Osteocyte (in vitro differentiated cells): ENCODE measurements at places on chromosomes 16 and 17.

GRCh38 chr17:19943599-19943998 is 34.0 kb downstream of the AKAP10 start:
- DNase-seq: no peak
- peaks cover 47% of the 10 kb centered on the region for H3K36me3 ChIP-seq
- H3K4me3 ChIP-seq: no peak overlapping the region

DNA sequence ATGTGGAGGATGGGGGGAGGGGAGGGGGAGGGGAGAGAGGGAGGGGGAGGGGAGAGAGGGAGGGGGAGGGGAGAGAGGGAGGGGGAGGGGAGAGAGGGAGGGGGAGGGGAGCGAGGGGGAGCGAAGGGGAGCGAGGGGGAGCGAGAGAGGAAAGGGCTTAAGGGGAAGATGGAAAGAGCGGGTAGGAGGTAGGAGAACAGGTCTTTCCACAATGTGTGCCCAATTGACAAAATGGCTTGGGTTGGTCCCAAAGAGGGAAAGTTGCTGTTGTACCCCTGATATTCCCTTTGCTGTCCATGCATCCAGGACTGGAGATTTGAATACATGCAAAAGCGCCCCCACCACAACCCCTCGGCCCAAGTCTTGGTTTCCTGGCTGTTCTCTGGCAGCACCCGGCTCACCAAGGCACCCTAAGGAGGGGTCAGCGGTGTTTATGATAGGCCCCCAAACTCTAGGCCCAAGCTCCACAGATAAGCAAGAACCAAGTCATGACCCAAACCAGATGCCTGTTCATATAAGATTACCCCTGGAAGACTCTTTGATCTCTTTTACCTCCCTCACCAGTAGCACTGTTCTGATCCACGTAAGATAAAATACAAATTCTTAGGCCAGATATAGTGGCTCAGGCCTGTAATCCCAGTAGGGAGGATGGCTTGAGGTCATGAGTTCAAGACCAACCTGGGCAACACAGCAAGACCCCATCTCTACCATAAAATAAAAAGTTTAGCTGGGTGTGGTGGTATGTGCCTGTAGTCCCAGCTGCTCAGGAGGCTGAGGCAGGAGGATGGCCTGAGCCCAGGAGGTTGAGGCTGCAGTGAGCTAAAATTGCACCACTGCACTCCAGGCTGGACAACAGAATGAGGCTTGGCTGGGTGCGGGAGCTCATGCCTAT is 119.6 kb downstream of the ZFHX3 start:
- H3K27me3 ChIP-seq: no peaks in the 10 kb centered on the region
- no peak overlapping the region for H3K4me3 ChIP-seq
- peaks cover 69% of the 10 kb centered on the region for H3K4me1 ChIP-seq
- H3K27ac ChIP-seq: peak overlapping the region; percentile 18
- no peak for DNase-seq

GRCh38 chr16:57148481-57148880 is 37.4 kb downstream of the PSME3IP1 start:
- no peak for DNase-seq
- H3K4me1 ChIP-seq: peaks cover 27% of the 10 kb centered on the region
- no peak overlapping the region for H3K4me3 ChIP-seq
- peaks cover 18% of the 10 kb centered on the region for H3K36me3 ChIP-seq
- no peaks in the 10 kb centered on the region for H3K27me3 ChIP-seq

DNA sequence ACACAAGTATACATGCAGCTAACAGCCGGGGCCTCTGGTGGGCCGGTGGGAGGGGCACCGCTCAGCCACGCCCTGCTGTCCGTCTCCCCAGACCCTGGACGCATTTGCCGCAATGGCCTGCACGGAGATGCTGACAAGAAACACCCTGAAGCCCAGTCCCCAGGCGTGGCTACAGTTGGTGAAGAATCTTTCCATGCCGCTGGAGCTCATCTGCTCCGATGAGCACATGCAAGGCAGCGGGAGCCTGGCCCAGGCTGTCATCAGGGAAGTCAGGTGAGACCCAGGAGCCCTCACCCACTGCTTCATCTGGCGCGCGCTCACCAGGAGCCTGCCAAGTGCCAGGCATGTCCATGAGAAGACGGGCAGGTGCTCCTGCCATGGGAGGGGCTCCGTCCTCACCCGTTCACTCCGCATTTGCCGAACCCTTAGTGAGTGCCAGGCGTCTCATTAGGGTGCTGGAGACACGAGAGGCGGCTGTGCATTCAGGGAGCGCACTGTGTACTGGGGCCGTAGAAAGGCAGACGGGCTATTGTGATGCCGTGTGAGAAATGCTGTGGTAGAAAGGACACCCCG is 51.4 kb upstream of the ENDOV start:
- peaks cover 72% of the 10 kb centered on the region for H3K36me3 ChIP-seq
- no peak overlapping the region for H3K27ac ChIP-seq
- H3K4me3 ChIP-seq: no peak overlapping the region
- no peaks in the 10 kb centered on the region for H3K4me1 ChIP-seq

GRCh38 chr16:77838597-77839255 is 50.4 kb downstream of the VAT1L start:
- no peak for DNase-seq
- H3K4me1 ChIP-seq: peaks cover 4% of the 10 kb centered on the region
- no peaks in the 10 kb centered on the region for H3K36me3 ChIP-seq
- H3K4me3 ChIP-seq: no peak overlapping the region

GRCh38 chr17:5330981-5331380 is 48.9 kb downstream of the RABEP1 start:
- H3K4me3 ChIP-seq: no peak overlapping the region
- H3K27me3 ChIP-seq: no peaks in the 10 kb centered on the region
- DNase-seq: no peak
- peaks cover 23% of the 10 kb centered on the region for H3K36me3 ChIP-seq

DNA sequence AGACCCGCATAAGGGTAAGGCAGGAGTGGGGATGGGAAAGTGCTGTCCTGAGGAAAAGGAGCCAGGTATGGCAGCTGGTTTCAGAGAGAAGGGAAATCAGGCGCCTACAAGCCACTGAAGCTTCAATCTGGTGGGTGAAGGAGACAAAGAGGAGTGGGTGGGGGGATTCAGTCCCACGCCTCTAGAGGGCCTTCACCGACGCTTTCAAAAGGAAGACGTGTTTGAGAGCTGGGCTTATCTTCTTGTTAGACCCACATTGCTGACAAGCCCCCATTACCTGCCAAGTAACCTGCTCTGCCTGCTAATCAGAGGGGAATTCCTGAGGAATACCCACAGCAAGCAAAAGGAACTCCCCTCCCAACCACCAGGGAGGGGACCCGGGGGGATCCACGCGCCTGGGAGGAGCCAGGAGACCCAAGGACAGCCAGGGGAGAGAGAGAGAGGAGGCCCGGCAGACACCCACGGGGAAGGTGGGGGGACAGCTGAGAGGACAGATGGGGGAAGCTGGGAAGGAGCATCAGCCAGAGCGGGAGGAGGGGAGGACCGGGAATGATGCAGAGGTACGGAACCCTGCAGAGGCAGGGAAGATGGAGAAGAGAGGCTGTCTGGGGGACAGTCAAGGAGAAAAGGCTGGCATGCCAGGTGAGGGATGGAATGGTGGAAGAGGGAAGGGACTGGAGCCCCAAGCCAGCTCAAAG is 1.0 kb downstream of the MTMR4 start:
- H3K36me3 ChIP-seq: peaks cover 25% of the 10 kb centered on the region
- H3K4me3 ChIP-seq: peak overlapping the region; percentile 88
- H3K27me3 ChIP-seq: no peaks in the 10 kb centered on the region

- no peak overlapping the region for H3K4me3 ChIP-seq
- peaks cover 3% of the 10 kb centered on the region for H3K4me1 ChIP-seq
- no peak overlapping the region for H3K27ac ChIP-seq
- DNase-seq: no peak
These were observed 30.3 kb upstream of the CAPN15 start for GRCh38 chr16:497258-497657.

DNA sequence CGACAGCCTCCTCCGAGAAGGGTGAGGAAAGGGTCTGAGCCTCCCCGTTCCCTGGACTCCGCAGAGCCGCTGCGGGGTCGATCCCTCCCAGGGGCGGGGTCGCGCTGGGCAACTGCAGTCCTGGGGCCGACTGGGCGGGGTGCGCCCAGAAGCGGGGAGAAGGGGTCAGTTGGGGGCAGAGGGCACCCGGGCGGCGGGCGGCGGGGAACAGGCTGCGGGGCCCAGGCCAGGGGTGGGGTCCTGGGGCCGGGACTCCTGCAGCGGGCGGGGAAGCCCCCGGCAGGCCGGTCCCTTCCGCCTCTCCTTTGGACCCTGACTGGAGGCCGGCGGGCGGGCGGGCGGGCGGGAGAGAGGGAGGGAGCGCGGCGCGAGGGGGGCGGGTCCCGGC is 352 bp downstream of the GGNBP2 start:
- peaks cover 8% of the 10 kb centered on the region for H3K36me3 ChIP-seq
- H3K27ac ChIP-seq: peak overlapping the region; percentile 99
- peak overlapping the region; percentile 89 for H3K4me3 ChIP-seq
- H3K27me3 ChIP-seq: no peaks in the 10 kb centered on the region
- no peak for DNase-seq

- H3K4me3 ChIP-seq: no peak overlapping the region
- no peaks in the 10 kb centered on the region for H3K27me3 ChIP-seq
- DNase-seq: no peak
- H3K36me3 ChIP-seq: no peaks in the 10 kb centered on the region
- H3K27ac ChIP-seq: peak overlapping the region; percentile 3
These were observed 474.6 kb downstream of the PMP22 start for GRCh38 chr17:14790521-14790920.

GRCh38 chr17:13840254-13840653 is 229.1 kb upstream of the COX10 start:
- H3K36me3 ChIP-seq: no peaks in the 10 kb centered on the region
- no peaks in the 10 kb centered on the region for H3K4me1 ChIP-seq

DNA sequence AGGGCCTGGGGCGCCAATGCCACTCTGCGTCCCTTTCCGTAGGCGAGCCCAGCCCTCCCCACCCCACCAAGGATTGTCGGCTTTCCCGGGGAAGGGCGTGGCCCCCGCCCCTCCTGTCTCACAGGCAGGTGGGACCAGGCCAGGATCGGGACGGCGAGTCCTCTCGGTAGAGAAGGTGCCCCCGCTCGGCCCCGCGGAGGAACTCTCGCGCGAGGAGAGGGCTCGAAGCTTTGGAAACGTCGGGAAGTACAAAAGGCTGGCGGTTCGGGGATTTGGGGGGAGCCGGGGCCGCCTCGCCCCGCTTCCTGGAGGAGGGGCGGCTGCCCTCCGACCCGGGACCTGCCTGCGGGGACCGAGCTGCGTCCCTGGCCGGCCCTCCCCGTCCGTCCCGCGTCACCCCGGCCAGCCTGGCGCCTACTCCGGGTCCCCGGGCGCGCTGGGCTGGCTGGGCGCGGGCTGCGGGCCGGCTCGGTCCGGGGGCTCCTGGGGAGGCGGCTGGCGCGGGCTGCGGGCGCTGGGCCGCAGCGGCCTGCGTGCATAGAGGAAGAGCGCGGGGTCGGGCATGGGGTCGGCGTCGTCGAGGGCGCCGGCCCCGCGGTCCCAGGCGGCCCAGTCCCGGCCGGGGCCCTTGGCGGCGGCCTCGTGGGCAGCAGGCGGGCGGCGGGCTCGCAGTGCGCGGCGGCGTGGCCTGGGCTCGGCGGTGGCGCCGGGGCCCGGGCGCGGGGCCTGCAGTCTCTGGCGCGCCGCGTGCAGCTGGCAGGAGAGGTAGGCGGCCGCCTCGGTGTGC is 12.6 kb upstream of the CLUH start:
- H3K27ac ChIP-seq: no peak overlapping the region
- H3K36me3 ChIP-seq: no peaks in the 10 kb centered on the region
- peaks cover 7% of the 10 kb centered on the region for H3K4me1 ChIP-seq
- peaks cover 22% of the 10 kb centered on the region for H3K27me3 ChIP-seq
- peak overlapping the region; percentile 55 for H3K4me3 ChIP-seq

GRCh38 chr17:77490361-77491183 is 349.8 kb downstream of the SEC14L1 start:
- peaks cover 28% of the 10 kb centered on the region for H3K36me3 ChIP-seq
- no peaks in the 10 kb centered on the region for H3K27me3 ChIP-seq
- no peak for DNase-seq
- peak overlapping the region; percentile 34 for H3K27ac ChIP-seq
- H3K4me1 ChIP-seq: peaks cover 18% of the 10 kb centered on the region
- no peak overlapping the region for H3K4me3 ChIP-seq

GRCh38 chr17:62062302-62062701 is 2.8 kb downstream of the MED13 start:
- H3K36me3 ChIP-seq: peaks cover 19% of the 10 kb centered on the region
- H3K4me3 ChIP-seq: peak overlapping the region; percentile 90
- H3K27me3 ChIP-seq: no peaks in the 10 kb centered on the region
- no peak for DNase-seq
- H3K4me1 ChIP-seq: peaks cover 54% of the 10 kb centered on the region

DNA sequence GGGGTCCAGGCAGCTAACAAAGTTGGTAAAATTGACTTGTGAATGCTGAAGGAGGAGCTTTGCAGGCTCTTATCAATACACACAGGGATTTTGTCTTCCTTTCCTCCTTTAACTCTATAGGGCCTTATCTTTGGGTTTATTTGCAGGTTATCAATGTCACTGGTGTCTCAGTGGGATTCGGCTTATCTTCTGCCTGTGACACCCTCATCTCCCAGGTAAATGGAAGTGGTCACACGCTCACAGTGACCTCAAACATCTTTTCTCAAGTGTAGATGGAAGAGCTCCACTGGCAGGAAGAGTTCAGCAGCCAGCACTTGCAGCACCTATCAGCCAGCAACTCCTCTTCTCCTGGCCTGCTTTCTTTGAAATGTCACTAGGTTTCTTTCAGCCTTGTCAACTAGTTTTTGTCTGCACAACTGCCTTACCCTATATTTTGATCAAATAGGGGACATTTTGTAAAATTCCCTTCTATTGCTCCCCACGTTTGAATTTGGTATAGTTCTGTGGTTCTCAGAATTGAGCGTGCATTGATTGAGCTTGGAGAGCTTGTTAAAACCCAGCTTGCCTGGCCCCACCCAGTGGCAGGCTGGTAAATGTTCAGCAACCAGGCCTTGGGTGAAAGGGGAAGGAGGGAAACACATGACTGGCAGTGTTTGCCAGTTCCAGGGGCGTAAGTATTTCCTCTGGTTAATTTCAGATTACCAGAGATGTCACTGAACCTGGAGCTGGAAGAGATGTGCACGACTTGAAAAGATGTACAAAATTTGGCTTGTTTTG is 12.8 kb downstream of the SLC47A1 start:
- H3K27me3 ChIP-seq: peaks cover 6% of the 10 kb centered on the region
- no peaks in the 10 kb centered on the region for H3K36me3 ChIP-seq
- no peak overlapping the region for H3K27ac ChIP-seq
- no peak for DNase-seq
- H3K4me1 ChIP-seq: no peaks in the 10 kb centered on the region

GRCh38 chr17:1146561-1147265 is 33.1 kb downstream of the ABR start:
- H3K36me3 ChIP-seq: peaks cover 10% of the 10 kb centered on the region
- H3K27me3 ChIP-seq: no peaks in the 10 kb centered on the region

DNA sequence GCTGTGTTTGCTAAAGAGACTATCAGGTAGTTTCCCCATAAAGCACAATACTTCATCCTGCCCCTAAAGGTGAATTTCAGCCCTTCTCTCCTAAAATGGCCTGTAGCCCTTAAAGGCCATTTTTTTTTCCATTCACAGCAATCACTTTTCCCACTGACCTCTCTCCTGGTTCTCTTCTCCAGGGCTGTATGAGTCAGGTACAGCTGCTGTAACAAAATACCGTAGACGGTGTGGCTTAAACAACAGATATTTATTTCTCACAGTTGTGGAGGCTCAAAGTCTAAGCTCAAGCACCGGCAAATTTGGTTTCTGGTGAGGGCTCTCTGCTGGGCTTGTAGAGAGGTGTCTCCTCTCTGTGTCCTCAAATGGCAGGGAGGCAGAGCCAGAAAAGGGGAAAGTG is 44.7 kb downstream of the ZNF18 start:
- no peaks in the 10 kb centered on the region for H3K27me3 ChIP-seq
- H3K4me1 ChIP-seq: no peaks in the 10 kb centered on the region
- no peak overlapping the region for H3K27ac ChIP-seq
- DNase-seq: no peak
